ENCODE measurements at places on chromosomes 4 and X.

DNA sequence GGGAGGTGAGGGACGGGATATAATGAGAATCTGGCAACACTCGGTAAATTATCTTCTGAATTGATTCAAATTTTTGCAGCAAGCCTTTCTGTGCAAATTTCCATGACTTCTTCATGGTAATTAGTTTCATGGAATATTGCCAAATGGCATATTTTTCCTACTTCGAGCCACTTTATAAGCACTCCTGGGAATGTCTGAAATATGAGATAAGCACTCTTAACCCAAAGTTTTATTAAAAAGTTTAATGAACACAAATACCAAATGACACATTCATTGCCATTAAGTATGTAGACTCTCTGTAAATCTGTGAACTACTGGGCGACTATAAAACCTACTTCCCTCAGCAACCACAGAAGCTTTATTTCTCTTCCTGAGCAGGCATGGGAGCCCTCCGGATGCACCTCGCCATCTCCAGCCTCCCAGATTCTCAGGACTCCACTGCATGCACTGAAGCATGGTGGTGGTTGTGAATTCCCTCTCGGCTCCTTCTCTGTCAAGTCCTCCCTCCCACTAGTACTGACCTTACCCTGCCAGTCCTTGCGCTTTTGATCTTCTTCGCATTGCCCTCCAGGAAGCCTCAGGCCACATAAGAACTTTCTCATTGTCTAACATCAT is 154.4 kb upstream of the RPL34 start:
- DNase-seq: peak; percentile 49

- no peak for DNase-seq
Observed at GRCh38 chrX:44303119-44303518, 40.4 kb downstream of the EFHC2 start.

- DNase-seq: no peak
Observed at GRCh38 chr4:87419578-87420249, 2.7 kb upstream of the NUDT9 start.

DNA sequence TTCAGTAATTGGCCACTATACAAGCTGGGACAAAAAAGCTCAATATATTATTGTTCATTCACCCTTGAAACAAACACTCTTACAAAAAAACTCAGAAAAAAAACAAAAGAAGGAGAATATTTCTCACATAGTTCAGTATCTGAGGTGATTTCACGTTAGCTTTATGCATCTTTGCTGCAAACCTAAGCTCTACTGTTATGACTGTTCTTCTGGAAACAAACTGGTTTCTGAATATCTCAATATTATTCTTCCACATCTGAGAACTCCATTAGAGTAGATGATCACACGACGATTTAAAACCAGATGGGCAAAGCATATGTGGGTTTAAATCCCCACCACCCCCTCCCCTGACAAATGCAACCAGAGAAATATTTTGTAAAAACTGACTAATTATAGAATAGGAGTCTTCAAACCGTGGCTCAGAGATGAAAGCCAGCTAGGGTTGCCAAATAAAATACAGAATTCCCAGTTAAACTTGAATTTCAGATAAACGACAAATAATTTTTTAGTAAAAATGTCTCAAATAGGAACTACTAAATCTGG is 182.0 kb upstream of the FAM241A start:
- no peak for DNase-seq

- no peak for DNase-seq
Observed at GRCh38 chrX:149508467-149508866, 3.4 kb upstream of the IDS start.

DNA sequence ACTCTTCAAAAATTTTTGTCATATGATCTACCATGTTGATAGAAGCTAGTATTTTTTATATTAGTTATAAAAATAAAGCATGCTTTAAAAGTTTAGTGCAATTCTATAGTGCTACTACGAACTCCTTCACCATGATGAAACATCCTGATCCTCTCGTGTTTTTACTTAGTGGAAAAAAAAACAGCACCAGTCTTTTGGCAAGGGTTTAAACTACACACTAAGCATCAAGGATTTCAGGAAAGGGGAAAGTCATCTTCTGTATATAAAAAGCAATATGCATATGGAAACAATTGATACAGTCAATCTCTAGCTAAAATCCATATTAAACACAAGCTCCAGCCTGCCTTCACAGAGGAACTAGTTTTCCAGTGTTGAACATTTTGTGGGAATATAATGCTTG is 18.7 kb downstream of the CHM start:
- no peak for DNase-seq

- no peak for DNase-seq
Observed at GRCh38 chr4:132334081-132334480, 815.0 kb upstream of the PCDH10 start.

DNA sequence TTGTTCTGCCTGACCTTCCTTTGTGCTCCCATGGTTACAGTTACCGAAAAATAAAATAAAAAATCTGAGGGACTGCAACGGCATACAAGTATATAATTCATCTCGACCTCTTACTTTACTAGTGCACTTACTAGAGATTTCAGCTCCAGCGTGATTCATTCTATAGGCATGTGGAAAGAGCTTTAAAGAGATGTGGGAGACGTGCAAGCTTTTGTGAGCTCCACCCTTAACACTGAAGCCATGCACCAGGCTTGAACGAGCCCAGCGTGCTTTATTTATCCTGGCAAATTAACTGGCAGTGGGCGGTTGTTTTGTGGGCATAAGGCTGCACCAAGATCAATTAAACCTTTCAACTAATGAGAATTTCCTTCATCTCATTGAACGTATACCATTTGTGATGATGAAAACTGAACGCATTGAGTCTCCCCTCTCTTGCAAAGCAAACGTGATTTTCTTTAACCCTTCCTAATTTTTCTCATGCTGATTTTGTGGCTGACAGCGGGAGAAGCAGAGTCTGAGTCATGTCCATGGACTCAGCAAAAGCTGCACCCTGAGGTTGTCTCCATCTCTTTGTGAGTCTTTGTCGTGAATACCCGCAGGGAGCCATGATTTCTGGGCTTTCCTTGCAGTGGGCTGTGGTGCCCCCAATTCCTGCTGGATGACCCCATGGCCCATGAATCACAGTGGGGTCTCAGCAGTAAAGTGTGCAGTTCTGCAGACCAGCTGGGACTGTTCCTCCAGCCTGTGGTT is 60.1 kb downstream of the MXRA5 start:
- no peak for DNase-seq

GRCh38 chr4:20639346-20639745 is 60.9 kb upstream of the PACRGL start:
- no peak for DNase-seq

GRCh38 chr4:113556382-113557134 is 205.0 kb downstream of the CAMK2D start:
- DNase-seq: no peak

DNA sequence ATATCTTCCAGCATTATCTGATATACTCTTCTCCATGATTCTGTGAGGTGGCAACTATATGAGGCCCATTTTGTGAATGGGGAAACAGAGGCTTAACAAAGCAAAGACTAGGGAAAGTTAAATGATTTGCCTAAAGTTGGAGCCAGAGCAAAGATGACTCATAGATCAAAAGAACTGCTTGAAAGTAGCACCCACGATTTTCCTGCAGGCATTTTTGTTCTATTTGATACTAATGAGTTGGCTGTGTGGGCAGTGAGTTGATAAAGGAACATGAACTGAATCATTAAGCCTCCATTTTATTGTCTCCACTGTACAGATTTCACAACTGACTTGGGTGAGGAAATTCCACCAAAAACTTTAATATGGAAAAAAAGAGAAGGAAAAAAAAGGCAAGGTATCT is 138.9 kb upstream of the IGFBP7 start:
- no peak for DNase-seq

GRCh38 chr4:113951263-113951662 is 28.2 kb downstream of the ARSJ start:
- no peak for DNase-seq

GRCh38 chrX:123422875-123423274 is 238.8 kb downstream of the GRIA3 start:
- no peak for DNase-seq

DNA sequence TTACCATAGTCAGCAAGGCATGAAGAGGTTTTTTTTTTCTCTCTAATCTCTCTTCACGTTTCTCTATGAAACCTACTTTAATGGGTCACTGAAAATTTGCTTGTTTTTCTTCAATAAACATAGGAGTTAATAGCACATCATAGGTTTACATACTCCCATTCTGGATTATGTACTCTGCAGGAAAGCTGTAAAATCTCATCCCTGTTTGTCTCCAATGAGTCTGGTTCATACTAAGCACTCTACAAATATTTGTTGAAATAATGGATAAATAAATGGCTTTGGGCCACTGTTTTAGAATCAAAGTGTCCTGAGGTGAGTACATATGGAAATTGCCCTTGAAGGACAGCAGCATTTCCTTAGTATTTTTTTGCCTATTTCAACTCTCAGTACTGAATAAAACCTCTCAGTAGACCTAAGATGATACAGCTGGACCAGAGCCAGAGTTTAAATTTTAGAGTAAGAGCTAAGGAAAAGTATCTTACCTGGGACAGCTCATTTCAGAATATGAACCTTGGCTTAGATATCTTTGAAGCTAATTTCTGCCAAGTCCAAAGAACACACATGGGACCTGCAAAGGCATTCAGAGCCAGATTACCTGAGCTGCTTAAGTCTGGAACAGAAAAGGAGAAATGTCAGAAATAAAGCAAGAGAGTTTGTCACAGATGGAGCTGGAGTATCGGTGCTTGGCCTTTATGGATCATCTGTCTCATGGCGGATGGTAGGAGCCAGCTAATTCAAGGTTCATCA is 34.4 kb downstream of the PF4 start:
- DNase-seq: no peak

- no peak for DNase-seq
Observed at GRCh38 chr4:139781066-139781465, 115.4 kb downstream of the MGST2 start.

GRCh38 chr4:105709081-105709450 is 482 bp downstream of the GSTCD start:
- no peak for DNase-seq

GRCh38 chr4:166174717-166175490 is 301.9 kb downstream of the TLL1 start:
- DNase-seq: no peak

- DNase-seq: no peak
Observed at GRCh38 chr4:155371432-155372043, 5.2 kb downstream of the MAP9 start.

- DNase-seq: peak; percentile 36
Observed at GRCh38 chr4:37685161-37685822, 884 bp downstream of the RELL1 start.

DNA sequence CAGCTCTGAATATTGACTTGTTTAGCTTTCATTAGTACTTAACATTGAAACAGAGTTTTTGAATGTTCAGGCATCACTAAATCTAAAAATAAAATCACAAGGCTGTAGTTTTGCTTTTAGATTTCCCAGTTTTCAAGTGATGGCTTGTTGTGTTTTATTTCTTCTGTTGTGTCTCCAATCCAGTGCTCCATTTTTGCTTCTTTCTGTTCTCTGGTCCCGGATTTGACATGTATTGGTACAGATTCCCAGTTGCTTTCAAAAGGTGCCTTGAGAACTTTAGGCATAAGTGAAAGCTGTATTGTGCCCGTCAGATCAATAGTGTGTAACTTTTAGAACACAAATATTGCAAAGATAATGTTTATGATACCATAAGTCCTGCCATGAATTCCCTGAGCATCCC is 53.2 kb downstream of the ARHGAP10 start:
- DNase-seq: no peak
